ENCODE measurements at places on chromosomes 5 and 9. TPM values are rescaled to one million over a fixed set of nuclear protein-coding genes. Genes with fewer than 3 reads are reported as not detected.

NSD1 gene
- 126 TPM for total RNA-seq

SLC4A9 gene
- total RNA-seq = not detected

CFAP90 gene
- 2.8 TPM for total RNA-seq

PCDHB6 gene
- total RNA-seq = 5.6 TPM

CCDC180 gene
- 34.1 TPM for total RNA-seq

PKD2L2 gene
- total RNA-seq = not detected

CDH9 gene
- total RNA-seq = 14.7 TPM

ARL14EPL gene
- total RNA-seq = not detected

TNFAIP8 gene
- 3.1 TPM for total RNA-seq

SLC6A3 gene
- total RNA-seq = not detected

SLC6A18 gene
- not detected for total RNA-seq

CETN3 gene
- 26.0 TPM for total RNA-seq

ZDHHC11B gene
- total RNA-seq = 17.5 TPM

Data from parietal lobe (tissue), 2 donors.